ENCODE measurements at places on chromosomes 2 and 18. TPM values are rescaled to one million over a fixed set of nuclear protein-coding genes. Genes with fewer than 3 reads are reported as not detected.

DNA sequence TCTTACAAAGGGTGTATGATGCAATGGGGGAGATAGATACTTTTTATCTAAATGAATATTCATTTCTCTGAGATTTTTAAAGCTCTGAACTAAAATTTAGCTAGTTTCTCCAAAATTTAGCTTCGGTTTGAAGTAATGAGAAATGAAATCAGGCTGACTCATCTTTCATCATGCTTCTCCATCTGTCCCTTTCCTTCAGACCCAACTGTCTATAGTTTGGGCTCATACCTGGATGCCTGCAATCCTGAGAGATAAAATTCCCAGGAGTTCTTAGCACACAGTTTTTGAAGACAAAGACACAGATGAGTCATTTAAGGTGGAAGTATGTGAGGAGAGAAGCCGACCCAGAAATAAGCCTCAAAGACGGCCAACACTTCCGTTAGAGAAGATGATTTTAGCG, 336.4 kb upstream of the CDH20 start:
- no peak for DNase-seq

Gene FNDC4
- 46.4 TPM for total RNA-seq

Gene PXDN
- total RNA-seq: 135 TPM

- DNase-seq: no peak
Observed at GRCh38 chr18:39494211-39494896, 1928.8 kb upstream of the CELF4 start.

Gene ING5
- 33.0 TPM for total RNA-seq

DNA sequence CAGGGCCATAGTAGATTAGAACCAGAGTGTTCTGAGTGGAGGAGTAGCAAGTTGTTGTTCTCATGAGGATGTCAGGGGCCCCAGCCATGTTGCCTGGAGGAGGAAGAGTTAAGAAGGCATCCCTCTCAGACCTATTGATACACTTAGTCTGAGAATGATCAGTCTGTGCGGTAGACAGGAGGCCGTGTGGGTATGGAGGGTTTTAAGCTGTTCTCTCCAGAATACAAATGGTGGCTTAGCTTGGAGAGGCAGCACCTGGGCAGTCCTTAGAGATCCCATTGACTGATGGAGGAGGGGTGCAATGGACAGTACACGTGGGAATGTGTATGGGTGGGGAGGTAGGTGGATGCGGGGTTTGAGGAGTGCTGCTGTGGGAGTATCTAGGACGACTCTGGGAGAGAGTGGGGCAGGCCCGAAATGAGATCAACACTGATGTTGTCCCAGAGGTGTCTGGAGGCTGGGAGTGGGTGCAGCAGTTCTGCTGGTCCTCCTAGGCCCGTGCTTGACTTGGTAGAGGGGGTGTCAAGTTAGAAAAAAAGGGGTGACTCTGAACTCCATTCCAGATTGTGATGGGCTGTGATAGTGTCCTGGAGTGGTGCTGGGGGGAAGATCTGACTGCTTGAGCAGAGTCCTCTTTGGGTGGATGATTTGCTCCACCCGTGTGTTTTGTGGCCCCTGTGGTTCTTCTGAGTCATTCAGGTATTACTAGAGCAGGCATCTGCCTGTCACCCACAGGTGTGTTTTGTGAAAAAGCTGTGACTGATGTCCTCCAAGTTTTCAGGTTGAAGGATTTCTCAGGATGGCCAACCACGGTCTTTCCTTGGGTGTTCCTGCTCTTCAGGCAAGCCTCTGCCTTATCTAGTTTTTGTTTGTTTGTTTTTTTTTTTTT, 44.7 kb downstream of the C2orf42 start:
- no peak for DNase-seq

Data from omental fat pad (tissue), 4 donors.